H4 (cell line): ENCODE measurements at places on chromosomes 12 and 14. TPM values are rescaled to one million over a fixed set of nuclear protein-coding genes. Genes with fewer than 3 reads are reported as not detected.

Gene LRTM2
- total RNA-seq: not detected in 2 replicates

Gene FAR2
- 3.2 and 3.3 TPM in 2 replicates for total RNA-seq

Gene KRT2
- 0.21 and 0.53 TPM in 2 replicates for total RNA-seq

Gene MTRFR
- 15.3 and 23.8 TPM in 2 replicates for total RNA-seq

Gene FOXN4
- total RNA-seq: not detected in 2 replicates

Gene ANKRD33
- total RNA-seq: not detected in 2 replicates

Gene SLC6A15
- 12.9 and 23.4 TPM in 2 replicates for total RNA-seq

Gene KRT75
- total RNA-seq: 0.12 TPM in 1 of 2 replicates, not detected in the other

Gene ZC2HC1C
- 0.21 and 2.7 TPM in 2 replicates for total RNA-seq
